ENCODE measurements at places on chromosomes 6 and 20.

GRCh38 chr6:158464483-158464882 lies 95.4 kb upstream of the TMEM181 start:
- no peak for DNase-seq

- no peak for DNase-seq
Measured at GRCh38 chr6:79801362-79801761, 146.0 kb downstream of the ELOVL4 start.

GRCh38 chr6:20769631-20770030 lies 235.4 kb downstream of the CDKAL1 start:
- DNase-seq, result no peak

DNA sequence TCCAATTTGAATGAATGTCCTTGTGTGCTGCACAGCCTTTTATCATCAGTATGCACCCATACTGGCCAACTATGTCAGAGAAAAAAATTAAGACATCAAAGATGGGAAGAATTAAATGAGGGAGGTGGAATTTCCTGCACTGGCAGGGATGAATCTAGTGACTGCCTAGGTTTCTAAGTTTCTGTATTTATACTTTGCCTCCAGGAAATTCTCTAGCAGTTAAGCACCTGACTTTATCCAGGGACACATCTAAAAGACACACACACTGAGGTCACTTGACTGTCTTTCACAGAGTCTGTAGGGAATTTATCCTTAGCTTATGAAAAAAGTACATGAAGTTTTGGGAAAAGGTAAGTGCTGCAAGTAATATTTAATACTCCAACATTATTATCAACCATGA lies 636.5 kb upstream of the PTCHD4 start:
- DNase-seq, result no peak

- no peak for DNase-seq
Measured at GRCh38 chr20:58296051-58296837, 13.3 kb upstream of the RAB22A start.

DNA sequence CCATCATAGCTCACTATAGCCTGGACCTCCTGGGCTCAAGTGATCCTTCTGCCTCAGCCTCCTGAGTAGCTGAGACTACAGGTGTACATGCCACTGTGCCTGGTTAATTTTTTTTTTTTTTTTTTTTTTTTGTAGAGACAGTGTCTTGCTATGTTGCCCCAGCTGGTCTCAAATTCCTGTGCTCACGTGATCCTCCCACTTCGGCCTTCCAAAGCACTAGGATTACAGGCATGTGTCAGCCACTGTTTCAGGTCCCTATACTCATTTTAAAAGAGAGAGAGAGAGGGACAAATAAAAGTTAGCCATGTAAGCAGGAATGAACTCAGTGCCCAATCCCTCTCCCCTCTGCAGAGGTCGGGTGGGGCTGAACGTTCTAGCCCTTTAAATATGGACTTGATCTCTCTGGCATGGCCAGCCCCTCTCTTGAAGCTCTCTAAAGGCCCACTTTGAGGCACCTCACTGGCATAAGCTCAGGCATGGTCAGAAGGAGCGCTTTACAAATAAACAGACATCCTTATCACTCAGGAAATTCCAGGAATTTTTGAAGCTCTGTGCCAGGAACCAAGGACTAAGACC lies 9.0 kb upstream of the SERPINB1 start:
- no peak for DNase-seq

- DNase-seq, result no peak
Measured at GRCh38 chr6:68328156-68328555, 306.9 kb upstream of the ADGRB3 start.

DNA sequence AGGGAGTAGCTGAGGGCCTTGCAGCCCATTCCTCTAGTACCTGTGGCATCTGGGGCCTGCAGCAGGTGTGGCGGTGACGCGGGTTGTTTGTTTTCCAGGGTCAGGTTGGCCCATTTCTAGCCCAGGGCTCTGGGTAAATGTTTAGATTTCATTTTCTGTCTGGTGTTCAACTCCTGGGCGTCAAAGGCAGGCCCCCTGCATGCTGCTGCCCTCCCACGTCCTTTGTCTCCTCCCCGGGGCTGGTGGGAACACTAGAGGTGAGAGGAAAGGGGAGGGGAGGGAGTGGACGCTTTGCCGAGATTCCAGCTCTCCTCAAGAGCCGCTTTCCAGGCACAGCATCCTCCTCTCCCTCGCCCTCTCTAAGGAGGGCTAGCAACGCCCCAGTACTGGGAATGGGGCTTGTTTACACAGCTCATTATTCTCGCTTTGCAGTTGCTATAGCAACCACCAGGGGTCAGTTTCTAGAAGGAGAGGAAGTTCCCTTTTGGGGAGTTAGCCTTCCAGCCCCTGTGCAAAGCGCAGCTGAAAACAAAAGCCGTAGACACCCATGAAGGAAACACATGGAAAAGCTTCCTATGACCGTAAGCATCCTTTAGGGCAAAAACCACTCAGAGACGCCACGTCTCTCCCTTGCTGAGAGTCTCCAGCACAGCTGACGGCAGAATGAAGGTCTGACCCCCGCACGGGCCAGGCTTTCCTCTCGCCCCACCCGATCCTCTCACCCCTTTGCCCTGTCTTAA lies 170.6 kb downstream of the LY86 start:
- DNase-seq, result peak; percentile 21

GRCh38 chr20:31716818-31717477 lies 5.7 kb downstream of the BCL2L1 start:
- DNase-seq, result no peak

DNA sequence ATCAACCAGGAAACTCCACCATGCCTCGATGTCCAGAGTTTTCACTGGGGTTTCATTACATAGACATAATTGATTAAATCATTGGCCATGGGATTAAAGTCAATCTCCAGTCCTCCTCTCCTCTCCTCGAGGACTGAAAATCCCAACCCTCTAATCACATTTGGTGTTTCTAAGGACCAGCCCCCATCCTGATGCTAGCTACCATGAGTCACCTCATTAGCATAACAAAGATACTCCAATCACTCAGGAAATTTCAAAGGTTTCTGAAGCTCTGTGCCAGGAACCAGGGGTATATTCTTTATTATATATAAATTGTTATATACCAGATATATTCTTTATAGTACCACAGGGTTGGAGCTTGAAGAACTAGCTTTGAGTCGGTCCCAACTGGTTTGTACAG lies 212.9 kb upstream of the PRND start:
- peak; percentile 35 for DNase-seq

GRCh38 chr6:3139090-3139903 lies 18.0 kb downstream of the TUBB2A start:
- DNase-seq, result peak; percentile 79

DNA sequence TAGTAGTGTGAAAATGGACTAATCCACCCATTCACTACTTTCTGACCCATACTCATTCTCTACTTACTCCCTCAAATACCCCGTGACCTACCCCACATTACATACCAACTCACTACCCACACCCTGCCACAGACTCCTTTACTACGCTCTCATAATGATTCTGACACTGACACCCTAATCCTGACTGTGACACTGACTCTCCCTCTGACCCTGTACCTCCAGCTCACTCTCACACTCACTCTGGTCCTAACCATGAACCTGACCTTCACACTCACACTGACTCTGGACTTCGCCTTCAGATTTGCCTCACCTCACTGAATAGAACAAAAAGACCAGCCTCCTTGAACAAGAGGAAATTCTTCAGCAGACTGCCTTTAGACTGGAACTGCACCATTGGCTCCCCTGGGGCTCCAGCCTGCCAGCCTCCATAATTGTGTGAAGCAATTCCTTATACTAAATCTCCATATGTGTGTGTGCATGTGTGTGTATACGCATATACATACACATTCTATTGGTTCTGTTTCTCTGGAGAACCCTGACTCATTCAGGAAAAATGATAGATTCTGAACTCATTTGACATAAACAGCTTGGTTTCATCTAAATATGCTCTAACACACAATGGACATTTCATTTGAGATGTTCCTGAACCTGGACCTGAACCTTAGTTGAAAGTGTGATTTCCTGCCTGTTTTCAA lies 10.5 kb upstream of the ZNF343 start:
- DNase-seq, result no peak

GRCh38 chr20:58635279-58635665 lies 15.8 kb upstream of the STX16 start:
- DNase-seq, result no peak

DNA sequence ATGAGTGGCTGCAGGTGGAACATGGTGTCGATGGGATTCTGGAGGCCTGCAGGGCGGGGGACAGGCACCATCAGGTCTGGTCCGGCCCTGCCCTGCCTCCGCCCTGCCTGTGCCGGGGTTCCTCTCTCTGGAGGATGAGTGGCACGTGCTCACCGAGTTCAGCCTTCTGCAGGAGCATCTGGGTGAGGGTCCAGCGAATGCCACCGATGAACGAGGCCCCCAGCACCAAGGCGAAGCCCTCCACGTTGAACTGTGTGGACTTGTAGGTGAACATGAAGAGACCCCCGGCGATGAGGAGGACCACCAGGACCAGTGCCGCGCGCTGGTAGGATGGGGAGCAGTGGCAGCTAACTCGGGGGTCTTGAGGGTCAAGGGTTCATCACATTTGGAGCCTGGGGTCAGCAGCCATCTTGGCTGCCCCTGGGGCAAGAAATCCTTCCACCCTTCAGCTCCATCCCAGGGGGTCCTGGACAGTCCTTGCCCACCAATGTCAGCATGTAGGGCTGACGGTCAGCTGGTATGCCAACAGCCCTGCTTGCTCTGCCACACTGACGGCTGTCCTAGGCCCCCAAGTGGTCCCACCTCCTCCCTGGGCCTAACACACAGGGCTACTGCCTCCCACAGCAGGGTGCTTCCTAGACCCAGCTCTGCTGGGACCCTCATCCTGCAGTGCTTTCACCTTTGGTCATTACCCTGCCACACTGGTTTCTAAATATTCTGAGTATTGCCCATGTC lies 46.8 kb upstream of the CDH22 start:
- DNase-seq, result no peak

GRCh38 chr6:33718713-33719112 lies 7.2 kb upstream of the UQCC2 start:
- DNase-seq, result no peak

- DNase-seq, result no peak
Measured at GRCh38 chr6:30238178-30238795, 25.1 kb upstream of the TRIM26 start.

DNA sequence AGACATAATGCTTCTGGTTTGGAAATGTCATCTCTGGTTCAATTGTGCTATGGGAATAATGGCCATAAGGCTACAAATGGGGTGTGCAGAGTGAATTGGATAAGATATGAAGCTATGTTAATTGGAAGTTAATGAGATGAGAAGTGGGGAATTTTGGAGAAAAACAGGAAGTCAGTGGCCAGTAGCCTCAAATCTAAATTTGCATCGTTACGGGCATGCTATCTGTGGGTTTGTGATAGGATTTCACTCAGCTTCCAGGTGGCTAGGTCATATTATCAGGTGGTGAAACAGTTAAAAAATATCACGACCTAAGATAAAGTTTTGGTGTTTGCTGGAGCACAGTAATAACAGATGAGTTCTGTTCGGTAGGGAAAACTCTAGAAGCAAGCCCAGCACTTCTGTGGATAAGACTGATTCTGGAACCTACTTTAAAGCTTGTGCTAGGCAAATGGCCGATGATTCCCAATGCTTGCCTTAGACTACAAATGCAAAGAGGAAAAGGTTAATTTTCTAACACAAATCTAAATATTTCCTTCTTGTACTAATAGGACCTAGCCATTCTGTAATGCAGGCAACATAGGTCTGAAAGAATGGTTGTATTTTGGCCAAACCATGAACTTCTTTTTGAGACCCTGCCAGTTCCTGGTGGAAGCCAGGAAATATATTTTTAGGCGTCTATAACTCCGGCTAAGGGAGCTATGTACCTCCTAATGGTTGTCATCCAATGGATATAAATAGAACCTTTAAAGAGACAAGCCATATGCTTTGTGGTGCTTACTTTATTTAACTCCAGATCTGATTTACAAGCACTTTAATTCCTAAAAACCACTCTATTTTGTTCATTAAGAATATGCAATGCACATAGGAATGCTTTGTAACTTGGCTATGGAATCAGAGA lies 111.0 kb downstream of the PLCB1 start:
- DNase-seq, result no peak

GRCh38 chr20:14619411-14619810 lies 282.0 kb upstream of the FLRT3 start:
- DNase-seq, result no peak

DNA sequence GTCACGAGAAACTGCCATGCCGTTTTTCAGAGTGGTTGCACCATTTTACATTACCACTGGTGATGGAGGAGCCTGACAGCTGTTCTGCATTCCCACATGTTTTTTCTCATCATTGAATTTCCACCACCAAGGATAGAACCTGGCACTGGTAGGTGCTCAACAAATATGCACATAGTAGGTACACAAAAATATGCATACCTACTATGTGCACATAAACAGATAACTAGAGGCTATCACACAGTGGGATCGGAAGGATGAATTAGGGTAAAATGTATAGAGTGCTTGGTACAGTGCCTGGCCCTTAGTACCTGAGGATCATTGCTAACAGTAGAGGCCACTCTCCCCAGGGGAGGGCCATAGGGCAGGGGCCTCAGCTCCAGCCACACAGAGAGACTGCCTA lies 47.0 kb downstream of the SLC2A10 start:
- no peak for DNase-seq

DNA sequence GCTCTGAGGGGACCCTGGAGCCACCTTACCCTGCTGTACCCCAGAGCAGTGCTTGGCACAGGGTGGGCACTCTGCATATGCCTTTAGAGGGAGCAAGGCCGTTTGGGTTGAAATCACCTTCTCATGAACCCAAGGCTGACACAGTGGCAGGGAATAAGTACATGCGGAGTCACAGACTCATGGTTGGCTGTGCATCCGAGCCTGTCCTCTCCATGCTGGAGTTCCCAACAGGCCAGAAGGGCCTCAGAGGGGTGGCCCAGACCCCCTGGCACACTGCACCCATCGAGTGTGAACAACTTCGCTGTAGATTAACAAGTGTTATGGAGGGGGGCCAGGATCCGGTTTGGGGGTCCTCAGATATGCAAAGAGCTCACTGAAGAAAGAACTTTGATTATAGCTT lies 21.0 kb upstream of the IRF4 start:
- no peak for DNase-seq

DNA sequence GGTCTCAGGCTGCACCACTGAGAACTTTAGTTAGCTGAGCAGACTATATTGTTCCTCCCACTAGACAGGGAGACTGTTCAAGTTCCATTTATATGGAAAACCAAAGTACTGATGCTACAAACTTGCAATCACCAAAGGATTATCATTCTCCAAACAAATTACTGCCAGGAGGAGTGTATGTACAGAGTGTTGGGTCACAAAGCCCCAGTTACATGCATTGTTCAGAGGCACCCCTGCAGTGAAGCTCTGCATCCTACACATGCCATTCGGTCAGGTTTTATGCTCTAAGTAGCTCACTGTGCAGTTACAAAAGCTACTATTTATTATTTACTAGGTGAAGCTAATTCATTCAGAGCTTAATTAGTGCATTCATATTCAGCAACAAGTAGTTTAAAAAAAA lies 75.8 kb downstream of the SMLR1 start:
- no peak for DNase-seq

GRCh38 chr20:6718662-6719368 lies 48.7 kb upstream of the BMP2 start:
- peak; percentile 88 for DNase-seq

GRCh38 chr6:35360349-35361138 lies 18.2 kb downstream of the PPARD start:
- no peak for DNase-seq

GRCh38 chr6:43313813-43314212 lies 5.2 kb upstream of the CRIP3 start:
- DNase-seq, result no peak

Data from RWPE1 (cell line).